ENCODE measurements at places on chromosomes 16 and 17. TPM values are rescaled to one million over a fixed set of nuclear protein-coding genes. Genes with fewer than 3 reads are reported as not detected.

FBXW10B gene
- 1.1 TPM for total RNA-seq

CCL5 gene
- 0.47 TPM for total RNA-seq

EFCAB5 gene
- 2.2 TPM for total RNA-seq

PABPN1L gene
- total RNA-seq, result not detected

TNK1 gene
- 0.94 TPM for total RNA-seq

SEPTIN1 gene
- total RNA-seq, result under 0.01 TPM

HASPIN gene
- total RNA-seq, result 0.62 TPM

KRTAP4-6 gene
- not detected for total RNA-seq

SOX15 gene
- total RNA-seq, result 0.47 TPM
